ENCODE measurements at places on chromosomes 11 and 22. TPM values are rescaled to one million over a fixed set of nuclear protein-coding genes. Genes with fewer than 3 reads are reported as not detected.

DNA sequence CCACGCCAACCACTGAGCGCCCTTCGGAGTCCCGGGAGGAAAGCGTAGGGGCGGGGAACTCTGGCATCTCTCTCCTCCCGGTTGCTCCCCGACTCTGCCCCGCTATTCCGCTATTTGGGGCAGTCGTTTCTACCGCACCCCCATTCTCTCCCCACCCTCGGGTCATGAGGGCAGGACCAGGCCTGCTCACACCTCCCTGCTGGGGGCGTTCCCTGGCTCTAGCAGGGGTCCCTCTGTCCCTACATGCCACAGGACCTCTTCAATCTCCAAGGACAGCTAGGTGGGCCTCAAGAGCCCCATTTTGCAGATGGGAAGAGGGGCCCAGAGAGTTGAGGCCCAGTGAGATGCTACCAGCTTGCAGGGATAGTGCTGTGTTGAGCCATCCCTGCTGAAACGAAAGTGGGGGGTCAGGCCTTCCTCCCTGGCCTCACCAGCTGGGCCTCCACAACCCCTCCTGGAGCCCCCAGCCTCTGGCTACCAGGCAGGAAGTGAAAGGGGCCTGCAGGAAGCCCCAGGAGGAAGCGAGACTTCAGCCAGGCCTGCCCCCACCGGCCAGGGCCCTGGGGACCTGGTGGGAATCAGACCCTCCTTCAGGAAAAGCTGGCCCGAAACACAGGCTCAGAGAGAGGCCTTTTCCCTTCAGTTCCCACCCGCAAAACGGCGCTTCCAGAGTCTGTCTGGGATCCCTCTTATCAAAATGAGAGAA is 5.5 kb upstream of the SHISA8 start:
- no peak overlapping the region for H3K27ac ChIP-seq
- peaks cover 69% of the 10 kb centered on the region for H3K27me3 ChIP-seq
- peak; percentile 58 for DNase-seq
- peak overlapping the region; percentile 38 for H3K4me3 ChIP-seq
- H3K4me1 ChIP-seq = peaks cover 34% of the 10 kb centered on the region

DNA sequence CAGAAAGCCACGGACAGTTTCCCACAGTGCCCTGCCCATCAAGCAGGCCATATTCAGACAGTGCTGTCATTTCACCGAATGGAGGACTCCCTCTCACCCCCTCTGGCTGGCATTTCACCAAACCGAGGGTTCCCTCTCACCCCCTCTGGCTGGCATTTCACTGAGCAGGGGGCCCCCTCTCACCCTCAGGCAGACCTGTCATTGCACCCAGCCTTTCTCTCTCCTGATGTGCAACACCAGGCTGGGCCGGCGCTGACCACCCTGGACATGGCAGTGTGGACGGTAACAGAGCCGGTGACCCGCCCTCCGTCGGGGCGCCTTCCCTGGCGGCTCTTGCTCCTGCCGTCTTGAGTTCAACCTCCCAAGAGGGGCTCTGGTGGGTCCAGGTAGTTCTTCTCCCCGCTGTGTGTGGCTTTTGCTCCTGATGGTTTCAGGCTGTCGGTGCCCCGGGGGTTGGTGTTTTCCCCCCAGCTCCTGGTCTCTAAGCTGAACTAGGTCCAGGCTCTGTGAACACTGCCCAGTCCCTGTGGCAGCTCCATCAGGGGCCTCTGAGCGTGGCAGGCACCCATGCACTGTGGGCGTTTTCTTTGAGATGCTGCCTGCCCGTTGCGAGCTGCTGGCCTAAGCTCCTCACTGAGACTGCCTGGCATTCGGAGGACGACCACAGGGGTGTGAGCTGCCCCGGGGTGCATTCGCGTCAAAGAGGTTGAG is 46.9 kb downstream of the SMIM38 start:
- H3K4me1 ChIP-seq = peaks cover 7% of the 10 kb centered on the region
- DNase-seq = no peak
- H3K4me3 ChIP-seq = no peak overlapping the region
- peaks cover 27% of the 10 kb centered on the region for H3K27me3 ChIP-seq
- H3K27ac ChIP-seq = no peak overlapping the region

GRCh38 chr11:95659088-95659487 is 130.5 kb downstream of the FAM76B start:
- H3K27me3 ChIP-seq = no peaks in the 10 kb centered on the region
- no peak overlapping the region for H3K4me3 ChIP-seq
- DNase-seq = no peak
- H3K27ac ChIP-seq = no peak overlapping the region
- no peaks in the 10 kb centered on the region for H3K36me3 ChIP-seq

DNA sequence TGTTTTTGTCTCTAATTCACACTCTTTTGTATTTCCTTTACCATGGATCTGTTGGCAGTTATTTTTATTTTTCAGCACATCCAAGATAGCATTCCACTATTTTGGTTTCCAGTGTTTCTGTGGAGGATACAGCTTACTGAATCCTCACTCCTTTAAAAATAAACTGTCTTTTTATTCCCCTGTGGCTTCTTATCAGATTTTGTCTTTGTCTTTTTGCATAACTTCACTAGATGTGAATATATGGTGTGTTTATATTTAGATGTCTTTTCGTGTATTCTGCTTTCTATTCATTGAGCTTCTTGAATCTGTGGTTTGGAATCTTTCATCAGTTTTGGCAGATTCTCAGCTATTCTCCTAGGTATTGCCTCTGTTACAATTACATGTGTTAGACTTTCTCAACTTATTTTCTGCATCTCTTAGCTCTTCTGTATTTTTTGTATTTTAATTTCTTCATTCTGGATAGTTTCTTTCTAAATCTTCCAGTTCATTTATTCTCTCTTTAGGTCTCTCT is 7.4 kb upstream of the ATXN10 start:
- H3K36me3 ChIP-seq = no peaks in the 10 kb centered on the region
- H3K4me3 ChIP-seq = no peak overlapping the region
- no peak for DNase-seq
- peaks cover 2% of the 10 kb centered on the region for H3K27me3 ChIP-seq
- no peaks in the 10 kb centered on the region for H3K4me1 ChIP-seq

DNA sequence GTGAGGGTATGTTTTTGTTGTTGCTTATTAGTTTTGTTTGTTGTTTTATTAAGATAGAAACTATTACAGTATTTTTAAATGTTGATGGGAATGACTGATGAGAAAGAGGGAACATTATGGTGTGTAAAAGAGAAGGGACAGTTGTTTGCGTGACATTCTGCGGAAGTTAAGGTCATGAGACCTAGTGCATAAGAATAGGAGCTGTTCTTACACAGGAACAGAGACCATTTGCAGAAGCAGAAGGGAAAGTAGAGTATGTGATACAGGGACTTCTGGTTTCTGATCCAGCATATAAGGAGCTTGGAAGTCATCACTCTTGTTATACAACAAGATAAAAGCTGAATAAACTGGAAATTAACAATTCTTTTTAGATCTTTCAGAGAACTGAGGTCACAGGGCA is 299.2 kb upstream of the API5 start:
- DNase-seq = peak; percentile 27
- no peaks in the 10 kb centered on the region for H3K36me3 ChIP-seq
- no peak overlapping the region for H3K4me3 ChIP-seq
- H3K27ac ChIP-seq = no peak overlapping the region
- no peaks in the 10 kb centered on the region for H3K27me3 ChIP-seq

E2F8 gene
- 9.0 TPM for total RNA-seq
